ENCODE measurements at places on chromosomes 13 and 19. TPM values are rescaled to one million over a fixed set of nuclear protein-coding genes. Genes with fewer than 3 reads are reported as not detected.

Gene ATP11A
- total RNA-seq: 60.3 TPM

Gene PSG5
- total RNA-seq: not detected

DNA sequence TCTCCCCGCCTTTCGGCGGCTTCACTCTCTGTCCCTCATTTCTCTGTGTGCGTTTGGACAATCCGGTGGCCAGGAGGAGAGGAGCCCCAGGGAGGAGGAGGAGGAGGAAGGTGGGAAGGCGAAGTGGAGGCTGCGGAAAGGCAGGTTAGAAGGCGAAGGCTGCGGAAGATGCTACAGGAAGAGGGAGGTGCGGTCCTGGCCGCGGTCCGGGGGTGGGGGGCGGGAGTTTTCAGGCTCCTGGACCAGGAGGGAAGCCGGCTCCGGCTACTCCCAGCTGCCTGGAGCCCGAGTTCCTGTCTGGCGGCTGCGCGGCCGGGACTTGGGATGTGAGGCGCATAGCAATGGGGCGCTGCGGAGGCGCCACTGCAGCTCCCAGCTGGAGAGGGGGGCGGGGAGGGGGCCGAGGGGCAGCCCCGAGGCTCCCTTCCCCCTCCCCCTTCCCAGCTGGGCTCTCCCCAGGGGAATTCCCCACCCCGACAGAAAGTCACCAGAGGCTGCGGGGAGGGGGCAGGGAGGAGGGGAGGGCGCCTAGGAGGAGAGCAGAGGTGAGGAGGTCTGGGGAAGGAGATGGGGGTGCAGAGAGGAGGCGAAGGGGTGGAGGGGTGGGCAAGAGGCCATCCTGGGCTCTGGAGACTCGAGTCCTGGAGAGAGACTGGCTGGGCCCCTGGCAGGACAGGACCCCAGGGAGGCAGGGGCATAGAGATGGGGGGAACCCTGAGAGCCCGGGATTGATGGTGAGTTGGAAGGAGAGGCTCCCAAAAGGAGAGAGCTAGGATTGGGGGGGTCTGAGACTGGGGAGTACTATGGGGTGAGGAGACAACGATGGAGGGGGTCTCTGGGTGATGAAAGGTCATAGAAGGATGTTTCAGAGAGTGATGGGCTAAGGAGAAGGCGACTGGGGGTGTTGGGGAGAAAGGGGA is 2.0 kb downstream of the LRRC4B start:
- peak; percentile 15 for DNase-seq

GRCh38 chr19:19169236-19170052 is 619 bp downstream of the MEF2B start:
- DNase-seq: no peak

DNA sequence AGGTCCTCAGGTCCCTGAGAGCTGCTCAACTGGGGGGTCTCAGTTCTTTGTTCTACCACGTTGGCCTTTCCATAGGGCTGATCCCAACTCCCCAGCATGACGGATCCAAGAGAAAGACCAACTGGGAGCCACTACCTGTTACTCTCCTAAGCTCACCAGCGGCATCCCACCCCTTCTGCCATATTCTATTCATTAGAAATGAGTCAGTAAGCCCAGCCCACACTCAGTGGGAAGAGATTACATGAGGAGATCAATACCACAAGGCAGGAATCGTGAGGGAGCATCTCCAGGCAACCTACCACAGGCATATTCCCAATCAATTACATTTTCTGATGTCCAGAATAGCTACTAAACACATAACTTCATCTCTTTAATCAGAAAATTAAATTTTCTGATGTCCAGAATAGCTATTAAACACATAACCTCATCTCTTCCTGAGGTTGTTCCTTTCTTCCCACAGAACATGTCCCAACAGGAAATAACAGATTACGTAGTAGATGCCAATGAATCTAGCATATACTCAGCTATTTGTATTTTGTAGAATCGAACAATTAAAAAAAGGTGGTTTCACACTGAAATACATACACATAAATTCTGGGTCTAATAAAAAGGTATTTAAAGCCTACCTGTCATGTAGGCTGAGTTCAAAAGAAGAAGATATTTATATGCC is 708.1 kb upstream of the ARGLU1 start:
- DNase-seq: no peak

DNA sequence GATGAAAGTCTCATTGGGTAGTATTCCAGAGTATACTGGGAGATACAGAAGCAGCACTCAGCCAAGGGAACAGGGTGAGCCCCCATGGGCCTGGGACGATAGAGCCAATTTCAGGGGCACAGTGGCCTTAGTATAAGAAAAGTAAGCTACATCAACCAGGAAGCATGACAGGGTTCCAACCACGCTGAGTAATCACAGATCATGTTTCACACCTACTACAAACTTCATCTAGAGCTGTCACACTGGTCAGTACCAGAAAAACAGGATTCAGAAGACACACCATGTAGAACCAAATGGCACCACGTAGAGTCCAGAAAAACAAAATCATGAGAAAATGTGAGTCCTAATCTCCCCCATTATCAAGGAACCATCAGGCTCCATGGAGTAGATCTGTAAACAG is 1292.4 kb upstream of the MIR17HG start:
- DNase-seq: no peak

DNA sequence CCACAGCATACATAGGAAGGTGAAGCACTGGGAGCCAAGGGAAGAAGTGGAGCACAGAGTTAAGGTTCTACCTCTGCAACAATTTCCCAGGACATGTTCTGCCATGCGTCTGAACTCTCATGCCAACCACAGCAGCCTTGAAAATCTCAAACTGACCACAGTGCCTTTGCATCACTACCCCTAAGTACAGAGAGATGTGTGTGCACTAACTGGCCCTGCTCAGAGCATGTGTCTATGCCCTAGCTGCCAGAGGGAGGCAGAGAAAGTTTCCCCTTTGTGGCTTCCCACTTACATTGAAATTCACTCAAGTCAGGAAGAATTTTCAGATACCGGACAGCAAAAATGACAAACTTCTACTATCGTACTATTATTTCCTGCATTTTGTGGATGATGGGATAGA is 26.8 kb upstream of the WDFY2 start:
- no peak for DNase-seq

DNA sequence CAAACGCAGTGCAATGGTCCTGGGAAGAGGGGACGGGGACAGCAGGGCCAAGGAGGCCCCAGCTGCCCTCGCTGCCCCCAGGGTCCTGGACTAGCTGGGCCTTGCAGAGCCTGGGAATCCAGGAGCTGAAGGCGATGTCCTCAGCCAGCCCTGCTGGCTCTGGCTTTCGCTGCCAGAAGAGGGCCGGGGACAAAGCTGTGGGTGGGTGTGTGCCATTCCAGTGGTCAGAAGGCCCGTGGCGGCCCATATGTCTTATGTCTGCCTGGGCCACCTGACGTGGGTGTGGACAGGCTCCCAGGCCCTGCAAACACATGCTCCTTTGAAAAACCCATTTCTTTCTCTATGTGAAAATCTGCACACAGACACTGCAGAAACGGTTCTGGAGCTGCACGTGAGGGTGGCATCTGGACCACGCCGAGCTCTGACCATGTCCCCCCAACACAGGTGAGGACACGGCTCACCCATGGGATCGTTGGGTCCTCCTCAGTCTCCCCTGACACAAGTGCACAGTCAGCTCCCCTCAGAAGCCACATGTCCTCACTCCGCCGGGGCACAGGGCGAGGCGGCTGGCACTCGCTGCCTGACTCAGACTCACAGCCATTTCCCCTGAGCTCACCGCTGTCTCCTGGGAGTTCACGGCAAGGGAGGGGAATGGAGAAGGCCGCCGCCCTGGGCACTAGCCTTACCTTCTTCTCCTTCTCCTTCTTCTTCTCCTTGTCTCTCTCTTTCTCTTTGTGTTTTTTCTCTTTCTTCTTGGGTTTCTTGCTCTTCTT is 16.9 kb downstream of the IZUMO4 start:
- no peak for DNase-seq

DNA sequence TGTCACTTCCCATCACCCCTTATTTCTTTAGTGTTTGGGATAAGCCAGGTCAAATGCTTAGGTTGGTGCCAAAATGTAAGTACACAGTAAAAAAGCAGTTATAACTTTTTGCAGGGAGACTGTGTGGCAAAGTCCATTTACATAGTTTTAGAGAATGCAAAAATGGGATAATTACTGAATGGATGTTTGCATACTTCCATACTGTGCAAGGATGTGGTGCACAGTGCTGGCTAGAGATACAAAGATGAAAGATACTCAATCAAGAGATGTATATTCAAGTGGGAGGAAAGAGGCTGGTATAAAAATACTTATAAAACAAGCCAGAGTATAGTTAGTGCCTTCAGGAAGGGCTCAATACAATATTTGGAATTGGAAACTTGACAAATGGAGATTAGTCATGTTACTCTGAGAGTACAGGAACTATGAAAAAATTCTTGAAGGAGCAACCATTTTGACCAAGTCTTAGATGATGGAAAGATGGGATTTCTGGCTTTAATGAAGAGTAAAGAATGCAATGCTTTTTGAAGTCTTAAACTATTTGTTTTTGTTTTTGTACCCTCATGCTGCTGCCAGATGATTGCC is 8.0 kb downstream of the PDS5B start:
- DNase-seq: no peak

GRCh38 chr13:96848286-96848685 is 146.0 kb downstream of the OXGR1 start:
- DNase-seq: no peak

GRCh38 chr19:22472180-22472637 is 50.1 kb upstream of the ZNF98 start:
- no peak for DNase-seq

GRCh38 chr13:75618308-75618707 is 17.8 kb upstream of the LMO7 start:
- DNase-seq: no peak

GRCh38 chr19:33514885-33515551 is 6.6 kb downstream of the PEPD start:
- no peak for DNase-seq

DNA sequence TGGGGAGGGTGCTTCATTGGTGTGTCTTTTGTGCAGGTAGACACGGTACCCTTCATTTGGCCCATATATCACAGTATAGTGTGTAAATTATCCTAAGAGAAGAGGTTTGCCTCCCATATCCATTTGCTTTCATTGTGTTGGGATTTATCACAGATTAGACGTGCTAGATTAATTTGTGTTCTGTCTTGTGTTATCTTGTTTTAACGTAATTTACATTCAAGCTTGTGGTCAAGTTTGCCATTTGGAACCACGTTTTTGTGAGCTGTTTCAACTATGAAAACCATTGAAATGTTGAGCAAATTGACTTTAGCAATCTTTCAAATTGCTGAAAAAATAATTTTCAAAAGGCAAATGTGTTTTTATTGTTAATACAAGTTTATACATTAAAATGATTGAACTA is 1826.5 kb downstream of the SLITRK5 start:
- DNase-seq: no peak

DNA sequence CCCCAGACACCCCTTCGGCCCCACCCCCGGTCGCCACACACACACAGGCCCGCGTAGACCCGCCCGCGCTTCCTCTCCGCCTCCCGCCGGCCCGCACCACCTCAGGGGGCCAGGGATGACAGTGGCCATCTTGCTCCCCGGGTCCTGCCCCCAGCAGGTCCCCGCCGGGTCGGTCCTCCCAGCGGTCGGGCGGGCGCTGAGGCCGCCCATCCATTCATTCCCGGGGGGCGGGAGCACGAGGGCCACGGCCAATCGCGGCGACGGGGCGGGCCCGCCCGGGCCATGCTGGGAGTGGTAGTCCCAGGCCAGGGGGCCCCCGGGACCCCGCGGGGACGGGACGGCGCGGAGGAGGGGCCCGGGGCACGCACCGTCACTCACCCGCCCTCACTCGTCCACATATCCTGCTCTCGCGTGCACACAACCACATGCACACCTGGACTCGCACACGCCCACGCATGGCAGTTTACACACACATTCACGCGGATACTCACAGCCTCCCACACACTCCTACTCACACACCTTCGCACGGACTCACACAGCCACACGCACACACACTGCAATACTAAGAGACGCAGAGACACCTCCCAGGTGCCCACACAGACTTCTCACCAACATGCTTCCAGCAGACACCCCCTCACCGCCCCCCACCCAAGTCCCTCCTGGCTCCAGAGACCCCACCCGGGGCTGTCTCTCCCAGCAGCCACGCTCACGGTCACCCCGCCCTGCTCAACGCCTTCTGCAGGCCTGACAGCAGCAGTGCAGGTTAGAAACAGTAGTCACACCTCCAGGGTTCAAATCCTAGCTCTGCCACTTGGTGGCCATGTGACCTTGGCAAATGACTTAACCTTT is at the start of gene DPF1:
TSS of gene DPF1 (minus strand) at position 209 of the 849 bp plus-strand sequence. CDS start at position 129, 80 bp downstream.
- peak; percentile 76 for DNase-seq

- peak; percentile 52 for DNase-seq
Observed at GRCh38 chr13:48500652-48501197, 32.2 kb downstream of the RCBTB2 start.

DNA sequence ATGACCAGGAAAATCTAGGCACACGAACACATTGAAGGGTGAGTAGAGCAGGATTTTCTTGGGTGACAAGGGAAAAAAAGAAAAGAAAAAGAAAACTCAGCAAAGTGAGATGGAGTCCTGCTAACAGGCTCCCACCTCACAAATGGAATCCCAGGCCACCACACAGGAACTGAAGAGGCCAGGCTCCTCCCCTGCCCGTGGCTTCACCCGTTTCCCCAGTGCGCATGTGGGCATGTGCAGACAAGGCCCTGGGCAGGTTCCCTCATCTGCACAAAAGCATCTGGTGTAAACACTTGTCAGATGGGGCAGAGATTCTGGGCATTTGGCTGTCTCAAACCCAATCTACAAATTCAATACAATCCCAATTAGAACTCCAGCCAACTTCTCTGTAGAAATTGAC is 24.5 kb downstream of the CFAP97D2 start:
- no peak for DNase-seq

GRCh38 chr13:113220877-113221276 is 11.5 kb downstream of the CUL4A start:
- no peak for DNase-seq

GRCh38 chr19:10764340-10764894 is 46.5 kb downstream of the DNM2 start:
- DNase-seq: no peak

- no peak for DNase-seq
Observed at GRCh38 chr13:83325125-83325853, 557.0 kb downstream of the SLITRK1 start.

DNA sequence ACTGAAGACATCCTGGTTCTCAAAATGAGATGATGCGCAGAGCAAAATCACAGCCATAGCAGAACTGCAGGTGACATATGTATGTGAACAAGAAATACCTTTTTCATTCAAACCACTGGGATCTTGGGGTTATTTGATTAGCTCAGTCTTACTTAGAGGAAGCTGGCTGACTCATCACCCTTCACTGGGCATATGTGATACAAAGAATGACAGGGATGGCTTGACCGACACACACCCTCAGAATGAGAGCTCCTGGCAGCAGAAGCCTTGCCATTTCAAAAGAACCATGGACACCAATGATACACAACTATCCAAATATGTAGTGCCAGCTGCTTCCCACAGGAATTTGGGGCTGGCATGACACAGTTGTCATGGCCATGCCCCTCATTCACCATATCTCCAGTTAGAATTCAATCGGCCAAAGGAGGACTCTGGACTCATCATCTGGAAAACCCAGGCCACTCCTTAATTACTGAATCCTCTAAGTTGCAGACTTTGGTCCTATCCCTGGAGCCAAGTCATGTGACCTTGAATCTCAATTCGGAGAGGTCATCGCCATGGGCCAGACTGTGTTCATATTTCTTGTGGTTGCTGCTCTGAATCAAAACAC is 115.8 kb downstream of the KATNAL1 start:
- no peak for DNase-seq

Data from B cell (primary cell).